ENCODE measurements at places on chromosomes 16 and 17. TPM values are rescaled to one million over a fixed set of nuclear protein-coding genes. Genes with fewer than 3 reads are reported as not detected.

The CTU2 gene
- 15.4 TPM for polyA plus RNA-seq

The SOST gene
- polyA plus RNA-seq = not detected

The CHST5 gene
- polyA plus RNA-seq = 0.09 TPM

The NKD1 gene
- 5.9 TPM for polyA plus RNA-seq

The HSD11B2 gene
- polyA plus RNA-seq = 1.9 TPM

The GSG1L gene
- polyA plus RNA-seq = 0.53 TPM

The APOBR gene
- 4.2 TPM for polyA plus RNA-seq

The VAT1L gene
- polyA plus RNA-seq = 5.8 TPM

The AGRP gene
- polyA plus RNA-seq = not detected

The TAOK2 gene
- polyA plus RNA-seq = 37.9 TPM

The VMO1 gene
- polyA plus RNA-seq = 2.4 TPM

The KRT24 gene
- 4.7 TPM for polyA plus RNA-seq

The MYH11 gene
- polyA plus RNA-seq = 5,010 TPM

The ALDH3A1 gene
- 5.3 TPM for polyA plus RNA-seq

The CD7 gene
- 3.7 TPM for polyA plus RNA-seq

The KRT17 gene
- polyA plus RNA-seq = 72.1 TPM

The GALK1 gene
- polyA plus RNA-seq = 43.0 TPM
